ENCODE measurements at places on chromosomes 4 and X. TPM values are rescaled to one million over a fixed set of nuclear protein-coding genes. Genes with fewer than 3 reads are reported as not detected.

Gene FAM47E
- 0.19 TPM for total RNA-seq

Gene SLC25A4
- 10.0 TPM for total RNA-seq

Gene TBC1D8B
- total RNA-seq, result 0.35 TPM

Gene BCORL1
- 2.4 TPM for total RNA-seq

Gene SPIN2A
- 0.41 TPM for total RNA-seq

Gene EFNB1
- total RNA-seq, result 4.3 TPM

Gene ZNF732
- not detected for total RNA-seq

Data from CD8-positive, alpha-beta T cell (primary cell).